ENCODE measurements at places on chromosomes 1 and 21.

DNA sequence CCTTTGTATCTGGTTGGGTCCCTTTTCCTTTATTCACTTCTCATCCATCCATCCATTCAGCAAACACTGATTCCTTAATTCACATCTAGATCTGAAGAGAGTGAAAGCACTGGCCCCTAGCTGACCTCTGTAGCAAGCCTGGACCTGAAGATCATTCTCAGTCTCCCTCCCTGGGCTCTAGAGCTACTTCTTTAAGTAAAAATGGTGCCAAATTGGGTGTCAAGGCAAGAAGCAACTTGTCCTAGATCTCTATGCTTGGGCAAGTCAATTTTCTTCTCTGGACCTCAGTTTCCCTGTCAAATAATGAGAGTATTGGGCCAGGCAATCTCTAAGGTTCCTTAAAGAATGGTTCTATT, 36.1 kb downstream of the PLXNA2 start:
- no peak for DNase-seq

GRCh38 chr1:236027104-236027503, 37.8 kb downstream of the NID1 start:
- DNase-seq = no peak

- no peak for DNase-seq
These were observed 11.3 kb downstream of the BTG2 start for GRCh38 chr1:203316626-203317093.

- no peak for DNase-seq
These were observed 57.9 kb upstream of the FGGY start for GRCh38 chr1:59238993-59239392.

DNA sequence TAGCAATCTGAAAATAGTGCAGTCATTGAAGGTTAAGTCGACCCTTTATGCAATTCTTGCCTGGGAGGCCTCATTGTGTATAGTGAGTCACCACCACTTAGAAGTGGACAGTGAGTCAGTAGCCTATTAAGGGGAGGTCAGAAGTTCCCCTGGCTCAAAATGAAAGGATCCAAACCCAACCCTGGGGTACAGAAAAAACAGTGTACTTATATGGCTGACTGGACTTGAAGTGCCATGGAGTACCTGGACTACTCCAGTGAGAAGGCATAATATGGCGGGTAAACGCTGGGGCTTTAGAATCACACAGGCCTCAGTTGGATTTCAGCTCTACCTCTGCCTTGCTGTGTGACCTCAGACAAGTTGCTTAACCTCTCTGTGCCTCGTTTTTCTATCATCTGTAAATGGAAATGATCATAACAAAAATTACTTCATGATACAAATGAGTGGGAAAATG, 2.2 kb upstream of the BCL9 start:
- peak; percentile 87 for DNase-seq

GRCh38 chr1:63087966-63088365, 234.4 kb upstream of the FOXD3 start:
- peak; percentile 10 for DNase-seq
